CD4-positive, alpha-beta T cell (primary cell): ENCODE measurements at places on chromosomes 12 and 14.

DNA sequence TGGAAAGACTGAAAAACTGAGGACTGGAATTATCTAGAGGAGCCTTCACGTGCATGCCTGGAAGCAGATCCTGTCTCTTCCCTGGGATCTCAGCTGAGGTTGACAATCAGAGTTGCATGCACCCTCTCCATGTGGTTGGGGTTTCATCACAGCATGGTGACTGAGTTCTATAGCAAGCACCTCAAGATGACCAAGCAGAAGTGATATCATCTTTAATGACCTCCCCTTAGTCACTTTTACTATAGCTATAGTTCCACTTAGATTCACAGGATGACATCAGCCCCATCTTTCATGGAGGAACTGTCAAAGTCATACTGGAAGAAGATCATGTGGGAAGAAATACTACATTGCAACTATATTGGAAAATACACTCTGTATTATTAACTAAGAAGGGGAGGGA, 105.8 kb upstream of the ATXN7L3B start:
- H3K36me3 ChIP-seq, result no peaks in the 10 kb centered on the region
- DNase-seq, result no peak
- no peak overlapping the region for H3K4me3 ChIP-seq
- no peak overlapping the region for H3K27ac ChIP-seq
- no peaks in the 10 kb centered on the region for H3K27me3 ChIP-seq

DNA sequence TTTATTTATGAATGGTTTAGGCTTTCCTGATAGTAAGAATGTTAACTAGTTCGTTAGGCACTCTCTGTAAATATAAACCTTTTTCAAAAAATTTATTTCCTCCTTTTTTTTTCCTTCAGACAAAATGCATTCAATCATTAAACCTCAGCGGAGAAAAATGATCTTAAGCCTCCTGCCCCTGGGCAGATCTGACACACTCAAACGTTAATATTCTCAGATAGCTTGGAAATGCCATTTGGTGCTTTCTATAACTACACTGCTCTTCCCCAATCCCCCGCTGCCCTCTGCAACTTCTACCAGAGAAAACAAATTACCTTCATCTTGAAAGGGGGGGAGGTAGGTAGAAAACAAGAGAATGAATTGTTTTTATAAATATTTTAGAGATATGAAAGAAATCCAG, 521.2 kb downstream of the MED13L start:
- no peaks in the 10 kb centered on the region for H3K36me3 ChIP-seq
- H3K27ac ChIP-seq, result no peak overlapping the region
- H3K4me3 ChIP-seq, result no peak overlapping the region
- DNase-seq, result no peak
- H3K4me1 ChIP-seq, result no peaks in the 10 kb centered on the region

DNA sequence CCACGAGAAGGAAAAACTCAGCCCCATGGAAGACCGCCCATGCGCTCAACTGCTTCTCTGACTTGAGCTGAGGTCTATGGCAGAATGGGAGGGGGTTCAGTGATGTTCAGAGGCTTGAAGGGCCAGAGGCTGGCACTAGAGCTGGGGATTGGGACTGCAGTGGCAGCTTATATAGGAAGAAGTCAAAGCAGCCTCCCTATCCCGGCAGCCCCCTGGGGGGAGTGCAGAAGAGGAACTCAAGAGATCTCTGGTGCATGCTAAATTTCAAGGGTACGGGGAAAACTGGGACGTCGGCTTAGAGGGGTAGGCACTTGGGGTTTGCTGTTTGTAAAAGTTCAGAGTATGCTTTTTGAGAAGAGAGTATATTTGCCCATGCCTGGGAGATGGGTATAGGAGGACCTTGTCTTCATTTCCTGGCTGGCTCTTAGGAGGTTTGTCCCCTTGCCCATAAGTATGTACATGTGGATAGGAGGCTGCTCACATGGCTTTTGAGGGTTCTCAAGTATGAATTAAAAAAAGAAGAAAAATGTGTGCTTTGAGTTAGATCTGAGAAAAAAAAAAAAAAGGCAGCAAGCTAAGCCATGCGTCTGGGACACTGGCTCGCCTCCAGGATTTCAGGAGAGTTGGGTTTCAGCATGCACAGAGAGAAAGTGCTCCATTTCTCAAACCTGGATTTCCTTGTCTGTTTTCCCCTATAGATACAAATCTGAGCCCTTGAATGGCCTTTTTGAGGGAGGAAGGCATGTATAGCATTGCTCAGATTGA, 3.2 kb upstream of the MEG3 start:
- no peak for DNase-seq
- no peak overlapping the region for H3K27ac ChIP-seq
- no peaks in the 10 kb centered on the region for H3K36me3 ChIP-seq
- H3K4me3 ChIP-seq, result no peak overlapping the region
- no peaks in the 10 kb centered on the region for H3K4me1 ChIP-seq

DNA sequence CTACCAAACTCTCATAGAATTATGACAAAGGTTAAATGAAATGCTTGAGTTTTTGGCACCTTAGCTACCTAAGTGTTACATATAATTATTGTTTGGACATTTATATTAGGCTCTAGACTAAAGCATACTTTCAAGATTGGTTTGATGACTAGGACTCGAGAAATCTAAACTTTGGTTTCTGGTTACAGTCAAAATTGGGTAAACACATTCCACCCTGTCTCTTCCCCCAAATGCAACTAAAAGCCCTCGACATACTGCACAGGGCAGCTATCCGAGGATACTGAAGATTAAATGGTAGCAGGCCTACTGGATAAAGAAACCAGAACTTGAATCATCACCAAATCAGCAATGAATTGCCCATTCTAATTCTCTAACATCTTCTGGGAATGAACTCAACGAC, 369.1 kb downstream of the PRKD1 start:
- H3K27me3 ChIP-seq, result no peaks in the 10 kb centered on the region
- no peak for DNase-seq
- no peaks in the 10 kb centered on the region for H3K36me3 ChIP-seq
- H3K27ac ChIP-seq, result no peak overlapping the region
- H3K4me3 ChIP-seq, result no peak overlapping the region

- no peak overlapping the region for H3K4me3 ChIP-seq
- no peaks in the 10 kb centered on the region for H3K36me3 ChIP-seq
- no peak overlapping the region for H3K27ac ChIP-seq
- peaks cover 13% of the 10 kb centered on the region for H3K4me1 ChIP-seq
These were observed 31.7 kb downstream of the RPGRIP1 start for GRCh38 chr14:21311614-21312013.

DNA sequence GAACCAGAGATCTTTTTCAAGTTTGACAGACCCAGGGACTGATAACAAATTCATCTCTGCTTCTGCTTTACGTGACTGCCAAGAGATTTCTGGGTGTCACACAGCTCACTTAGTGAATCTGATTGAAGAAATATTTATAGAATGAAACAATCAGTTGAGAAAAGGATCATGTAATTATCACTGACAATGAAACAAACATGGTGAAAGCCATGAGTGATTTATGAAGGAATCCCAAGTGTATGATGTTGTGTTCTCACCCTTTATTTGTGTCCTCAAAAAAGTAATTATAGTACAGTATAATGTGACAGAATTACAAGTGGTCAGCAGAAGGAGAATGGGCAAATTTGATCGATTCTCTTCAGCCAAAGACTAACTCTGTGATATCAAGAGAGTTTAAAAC, 177.3 kb downstream of the BMP4 start:
- H3K27ac ChIP-seq, result no peak overlapping the region
- H3K4me3 ChIP-seq, result no peak overlapping the region
- no peaks in the 10 kb centered on the region for H3K4me1 ChIP-seq
- H3K27me3 ChIP-seq, result no peaks in the 10 kb centered on the region
- DNase-seq, result no peak

GRCh38 chr12:28158353-28158752, 31.9 kb upstream of the CCDC91 start:
- no peak overlapping the region for H3K27ac ChIP-seq
- DNase-seq, result no peak
- no peaks in the 10 kb centered on the region for H3K36me3 ChIP-seq
- no peaks in the 10 kb centered on the region for H3K4me1 ChIP-seq
- H3K4me3 ChIP-seq, result no peak overlapping the region
